Renal cortex interstitium (tissue), 15 donors: ENCODE measurements at places on chromosomes 1 and 21. TPM values are rescaled to one million over a fixed set of nuclear protein-coding genes. Genes with fewer than 3 reads are reported as not detected.

Gene SERPINC1
- polyA plus RNA-seq, result 0.79 TPM

Gene LHX8
- not detected for polyA plus RNA-seq

Gene PGLYRP3
- polyA plus RNA-seq, result not detected

Gene PCAT6
- 3.8 TPM for polyA plus RNA-seq

Gene ALG14
- 14.1 TPM for polyA plus RNA-seq

Gene OPRD1
- polyA plus RNA-seq, result 0.40 TPM

Gene NECTIN4
- polyA plus RNA-seq, result 4.0 TPM

Gene RGS2
- 29.2 TPM for polyA plus RNA-seq

Gene CNIH3
- polyA plus RNA-seq, result 10.5 TPM

Gene TSHB
- polyA plus RNA-seq, result 0.54 TPM

Gene INSRR
- 1.6 TPM for polyA plus RNA-seq

Gene DMRTA2
- polyA plus RNA-seq, result not detected
